ENCODE measurements at places on chromosomes 2 and 18.

- no peak for DNase-seq
Measured at GRCh38 chr2:149611100-149611820, 23.7 kb upstream of the MMADHC start.

GRCh38 chr2:30197570-30198192 lies 33.7 kb upstream of the LBH start:
- DNase-seq: no peak

DNA sequence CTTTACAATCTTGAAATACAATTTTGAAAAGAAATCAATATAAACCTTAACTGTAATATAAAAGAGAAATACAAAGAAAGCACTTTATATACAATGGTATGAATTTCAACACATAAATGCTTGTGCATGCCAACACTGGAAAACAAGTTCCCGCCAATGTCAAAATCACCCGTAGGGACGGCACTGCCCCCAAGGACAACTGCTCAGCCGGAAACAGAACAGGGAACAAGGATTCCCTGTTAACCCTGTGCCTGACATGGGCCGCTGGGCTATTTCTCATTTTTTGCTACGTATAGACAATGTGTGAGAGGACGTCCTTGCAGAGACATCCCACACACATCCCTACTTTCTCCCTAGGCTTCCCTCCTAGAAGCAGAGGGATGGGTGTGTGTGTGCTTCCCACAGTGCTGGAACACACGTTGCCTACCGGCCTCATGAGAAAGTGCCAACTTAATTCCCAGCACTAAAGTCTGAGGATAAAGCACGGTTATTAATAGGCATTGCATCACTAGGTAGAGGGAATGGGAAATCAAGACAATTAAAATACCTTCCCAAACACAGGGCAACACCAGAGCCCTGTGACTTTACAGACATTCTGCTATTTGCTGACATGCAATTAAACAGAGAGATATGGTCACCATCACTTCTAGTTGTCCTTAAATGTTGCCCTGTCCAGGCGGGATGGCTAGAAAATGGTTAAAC lies 14.4 kb downstream of the AFG3L2 start:
- no peak for DNase-seq

DNA sequence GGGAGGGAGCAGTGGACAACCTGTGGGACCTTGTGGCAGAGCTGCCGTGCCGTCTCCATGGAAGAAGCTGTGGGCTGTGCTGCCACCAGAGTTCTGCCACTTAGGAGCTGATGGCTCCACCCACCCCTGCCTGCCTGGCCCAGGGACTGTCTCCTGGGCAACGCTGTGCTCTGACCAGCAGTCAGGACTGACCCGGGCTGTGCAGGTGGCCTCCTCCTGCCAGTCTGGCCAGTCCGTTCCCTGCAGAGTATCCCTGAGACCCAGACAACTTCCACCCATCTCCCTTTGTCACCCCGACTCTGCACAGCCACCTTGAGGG lies 12.8 kb downstream of the ASIC4 start:
- no peak for DNase-seq

DNA sequence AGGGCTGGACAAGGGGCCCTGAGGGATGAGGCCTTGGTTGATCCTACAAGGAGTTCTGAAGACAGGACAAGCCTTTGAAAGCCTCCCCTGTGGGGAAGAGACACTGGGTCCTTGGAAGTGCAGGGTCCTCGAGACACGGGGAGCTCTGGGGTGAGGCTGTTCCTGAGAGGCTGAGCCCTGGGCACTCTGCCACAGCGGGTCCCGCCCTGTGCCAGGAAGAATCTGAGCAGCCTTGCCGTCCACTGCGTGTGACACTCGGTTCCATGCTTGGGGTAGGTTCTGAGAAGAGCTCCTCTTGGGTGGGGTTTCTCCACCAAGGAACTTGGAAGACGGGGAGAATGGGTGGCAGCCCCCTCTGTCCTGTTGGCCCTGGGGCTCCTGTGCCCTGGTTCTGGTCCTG lies 13.9 kb downstream of the SNTG2 start:
- no peak for DNase-seq

GRCh38 chr2:182014284-182014683 lies 28.6 kb downstream of the PPP1R1C start:
- no peak for DNase-seq

DNA sequence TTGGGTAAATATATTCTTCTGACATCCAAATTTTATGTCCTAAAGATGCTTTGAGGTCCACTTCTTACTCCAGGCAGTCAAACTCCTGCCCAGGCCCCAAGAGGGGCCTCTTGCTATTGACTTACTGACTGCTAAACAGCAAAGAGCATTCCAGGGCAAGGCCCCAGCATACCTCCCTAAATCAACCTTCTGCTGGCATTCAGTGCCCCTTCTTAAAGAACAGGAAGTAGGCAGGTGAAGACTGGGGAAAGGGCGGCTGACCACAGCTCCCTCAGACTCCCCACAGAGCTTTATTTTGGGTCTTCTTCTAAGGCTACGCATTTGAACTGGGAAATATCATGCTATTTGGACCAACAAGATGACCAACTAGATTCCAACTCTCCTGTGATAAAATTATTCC lies 68.9 kb downstream of the USP40 start:
- DNase-seq: no peak

DNA sequence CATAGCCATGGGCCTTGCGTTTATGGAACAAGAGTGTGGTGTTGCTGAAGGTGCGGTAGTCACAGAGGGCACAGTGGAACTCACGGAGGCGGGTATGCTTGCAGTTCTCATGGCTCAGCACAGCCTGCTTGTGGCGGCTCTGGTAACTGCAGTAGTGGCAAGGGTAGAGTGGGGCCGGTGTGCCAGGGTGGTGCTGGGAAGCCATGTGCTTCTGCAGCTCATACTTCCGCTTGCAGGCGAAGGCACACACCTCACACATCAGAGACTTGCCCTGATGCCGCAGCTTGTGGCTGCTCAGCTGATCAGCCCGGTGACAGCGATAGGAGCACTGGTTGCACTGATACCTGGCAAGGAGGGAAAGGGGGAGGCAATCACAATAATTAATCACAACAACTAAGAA lies 14.7 kb downstream of the ZNF142 start:
- no peak for DNase-seq

GRCh38 chr2:65800998-65801397 lies 368.6 kb upstream of the SPRED2 start:
- no peak for DNase-seq

- no peak for DNase-seq
Measured at GRCh38 chr2:3756306-3756705, 52.9 kb downstream of the DCDC2C start.

Data from upper lobe of left lung (tissue), 6 donors.